Stimulated activated CD4-positive, alpha-beta T cell treated with anti-CD3 and anti-CD28 coated beads, Interleukin-12 subunit alpha, Interleukin-12 subunit beta, amount 100 ng/mL, for 24 hours (primary cell): ENCODE measurements at places on chromosomes 1 and 21.

- no peak for DNase-seq
These were observed 12.9 kb upstream of the EPHA2 start for GRCh38 chr1:16168622-16169360.

DNA sequence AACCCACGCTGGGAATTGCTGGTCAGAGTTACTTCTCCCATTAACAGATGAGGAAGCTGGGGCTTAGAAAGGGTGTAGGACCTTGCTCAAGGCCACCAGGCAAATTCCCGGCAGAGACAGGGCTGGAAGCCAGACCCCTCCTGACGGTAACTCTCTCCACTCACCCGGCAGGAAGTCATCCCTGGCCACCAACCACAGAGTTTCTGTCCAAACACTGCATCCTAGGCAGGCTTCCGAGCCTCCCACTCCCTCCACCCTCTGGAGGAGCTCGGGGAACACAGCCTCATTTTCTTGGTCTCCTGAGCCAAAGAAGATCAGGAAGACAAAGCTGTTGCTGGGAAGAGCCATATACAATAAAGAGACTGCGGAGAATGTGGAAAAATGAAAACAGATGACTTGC is 25.0 kb upstream of the ZNF436 start:
- DNase-seq: no peak

DNA sequence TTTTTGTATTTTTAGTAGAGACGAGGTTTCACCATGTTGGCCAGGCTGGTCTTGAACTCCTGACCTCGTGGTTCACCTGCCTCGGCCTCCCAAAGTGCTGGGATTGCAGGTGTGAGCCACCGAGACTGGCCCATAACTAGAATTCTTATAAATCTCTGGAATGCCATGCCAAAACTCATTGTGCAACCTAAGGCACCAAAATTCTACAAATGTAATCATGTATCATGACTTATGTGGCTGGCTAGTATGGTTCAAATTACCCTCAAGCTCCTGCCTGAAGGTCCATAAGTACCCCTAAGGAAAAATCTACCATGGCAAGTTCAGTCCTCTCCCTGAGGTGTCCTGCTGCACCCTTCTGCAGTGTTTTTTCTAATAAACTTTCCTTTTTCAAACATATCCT is 63.8 kb upstream of the CSF1 start:
- no peak for DNase-seq

DNA sequence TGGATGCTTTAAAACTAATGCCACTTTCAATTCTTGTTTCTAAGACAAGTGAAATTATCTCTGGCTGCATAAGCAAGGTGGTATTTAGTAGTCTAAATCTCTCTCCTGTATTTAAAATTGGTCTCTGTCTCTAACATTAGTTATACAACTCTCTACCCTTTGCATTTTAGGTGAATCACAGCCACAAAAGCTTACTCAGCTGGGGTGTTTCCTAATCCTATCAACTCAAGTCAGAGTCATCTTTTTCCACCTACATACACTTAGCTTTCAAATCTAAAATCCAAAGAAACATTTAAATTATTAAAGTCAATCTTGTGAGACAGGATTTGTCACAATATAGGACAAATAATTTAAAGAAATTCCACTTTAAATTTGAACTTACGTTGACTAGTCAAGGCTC is 255.1 kb upstream of the CXADR start:
- DNase-seq: no peak

DNA sequence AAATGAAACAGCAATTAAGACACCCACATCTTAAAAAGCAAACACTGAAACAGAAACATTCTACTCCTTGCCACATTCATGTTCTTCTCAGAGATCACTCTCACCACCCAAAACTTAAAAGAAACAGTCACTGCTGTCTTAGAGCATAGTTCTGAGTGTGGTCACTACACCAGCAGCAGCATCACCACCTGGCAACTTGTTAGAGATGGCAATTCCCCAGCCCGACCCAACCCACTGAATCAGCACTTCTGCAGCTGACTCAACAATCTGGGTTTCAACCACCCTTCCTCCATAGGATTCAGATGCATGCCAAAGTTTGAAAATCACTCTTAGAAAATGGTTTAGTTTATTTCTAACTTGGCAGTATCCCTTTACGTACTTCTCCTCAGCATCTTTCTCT is 126.1 kb downstream of the CDC42BPA start:
- no peak for DNase-seq
